Esophagus mucosa (tissue), 1 donor: ENCODE measurements at places on chromosomes 4 and X. TPM values are rescaled to one million over a fixed set of nuclear protein-coding genes. Genes with fewer than 3 reads are reported as not detected.

Gene CENPVL2
- total RNA-seq: not detected

DNA sequence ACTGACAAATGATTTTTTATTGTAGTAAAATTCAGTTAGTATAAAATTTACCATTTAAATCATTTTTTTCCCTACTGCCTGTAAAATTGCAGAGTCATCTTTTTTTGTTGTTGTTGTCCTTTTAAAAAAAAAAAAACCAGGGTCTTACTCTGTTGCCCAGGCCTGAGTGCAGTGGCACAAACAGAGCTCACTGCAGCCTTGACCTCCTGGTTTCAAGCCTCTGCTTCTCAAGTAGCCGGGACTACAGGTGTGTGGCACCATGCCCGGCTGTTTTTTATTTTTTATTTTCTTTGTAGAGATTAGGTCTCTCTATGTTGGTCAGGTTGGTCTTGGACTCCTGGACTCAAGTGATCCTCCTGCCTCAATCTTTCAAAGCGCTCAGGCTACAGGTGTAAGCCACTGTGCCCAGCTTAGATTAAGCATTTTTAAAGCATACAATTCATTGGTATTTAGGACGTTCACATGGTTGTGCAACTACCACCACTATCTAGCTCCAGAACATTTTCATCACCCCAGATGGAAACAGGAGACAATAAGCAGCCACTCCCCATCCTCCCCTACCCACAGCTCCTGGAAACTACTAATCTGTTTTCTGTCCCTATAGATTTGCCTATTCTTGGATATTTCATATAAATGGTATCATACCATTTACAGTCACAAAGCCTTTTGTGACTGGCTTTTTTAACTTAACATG, 59.7 kb upstream of the PGRMC2 start:
- no peak for ATAC-seq

- ATAC-seq: no peak
Measured at GRCh38 chr4:165177725-165178666, 29.4 kb upstream of the KLHL2 start.

DNA sequence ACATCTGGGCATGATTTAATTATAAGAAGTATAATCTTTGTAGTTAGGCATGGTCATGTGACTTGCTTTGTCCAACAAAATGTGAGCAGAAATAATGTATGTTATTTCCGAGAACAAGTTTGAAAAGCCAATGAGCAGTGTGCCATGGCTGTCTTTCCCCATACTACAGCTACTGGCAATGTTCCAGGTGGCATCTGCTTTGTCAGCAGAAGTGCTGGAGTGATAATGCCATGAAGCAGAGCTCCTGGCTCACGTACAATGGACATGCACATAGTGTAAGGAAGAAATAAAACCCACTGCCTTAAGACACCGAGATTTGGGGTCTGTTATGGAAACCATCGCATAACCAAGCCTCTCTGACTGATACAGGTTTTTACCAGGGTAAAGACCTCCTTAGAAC, 212.6 kb upstream of the RASGEF1B start:
- no peak for ATAC-seq

Gene BTC
- total RNA-seq: 1.4 TPM

DNA sequence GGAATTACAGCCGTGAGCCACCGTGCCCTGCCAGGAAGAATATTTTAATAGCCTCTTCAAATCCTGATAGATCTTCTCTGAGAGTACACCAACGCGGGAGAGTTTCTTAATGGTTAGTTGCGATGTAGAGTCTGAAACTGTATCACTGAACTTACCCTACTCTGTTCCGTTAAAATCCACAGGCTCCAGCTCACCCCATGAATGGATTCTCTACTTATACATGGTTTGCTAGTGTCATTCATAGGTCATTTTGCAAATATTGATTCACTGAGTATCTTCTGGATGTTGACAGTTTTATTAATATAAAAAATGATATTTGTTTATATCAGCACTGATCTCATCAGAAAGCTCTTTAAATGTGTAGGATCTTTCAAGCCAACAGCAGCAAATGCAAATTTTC, 99.9 kb downstream of the FAM193A start:
- no peak for ATAC-seq

GRCh38 chrX:77749695-77750094, 36.3 kb downstream of the ATRX start:
- ATAC-seq: no peak

GRCh38 chr4:98528882-98529281, 129.5 kb downstream of the TSPAN5 start:
- no peak for ATAC-seq

DNA sequence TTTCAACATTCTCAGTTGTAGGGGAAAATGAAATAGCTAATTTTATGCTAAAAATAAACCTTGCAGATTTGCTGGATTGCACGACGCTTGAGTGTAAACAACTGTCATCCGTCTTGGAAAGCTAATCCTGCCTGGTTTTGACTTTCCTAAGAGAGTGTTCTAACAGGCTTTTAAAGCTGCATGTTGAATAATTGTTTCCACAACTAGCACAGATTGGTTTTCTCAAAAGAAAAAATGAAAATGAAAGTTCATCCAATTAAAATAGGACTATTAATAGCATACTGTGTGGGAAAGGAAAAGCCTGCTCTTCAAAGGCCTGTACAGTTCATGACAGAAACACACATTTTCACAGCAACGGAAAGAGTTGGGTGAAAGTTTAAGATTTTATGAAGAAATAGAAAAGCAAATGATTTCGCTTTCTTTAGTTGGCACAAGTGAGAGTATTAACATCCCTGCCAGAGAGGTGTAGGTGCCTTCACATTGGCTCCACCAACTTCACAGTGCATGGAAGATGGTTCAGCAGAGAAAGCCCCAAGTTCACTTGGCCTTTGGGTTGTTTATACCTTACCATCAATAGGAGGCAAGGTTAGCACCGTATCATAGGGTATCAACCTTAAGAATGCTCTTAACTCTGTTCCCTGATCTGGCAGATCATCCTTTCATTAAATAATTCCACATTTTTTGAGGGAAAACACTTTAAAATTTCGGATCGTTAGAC, 140.0 kb upstream of the GUCY1A1 start:
- ATAC-seq: no peak

DNA sequence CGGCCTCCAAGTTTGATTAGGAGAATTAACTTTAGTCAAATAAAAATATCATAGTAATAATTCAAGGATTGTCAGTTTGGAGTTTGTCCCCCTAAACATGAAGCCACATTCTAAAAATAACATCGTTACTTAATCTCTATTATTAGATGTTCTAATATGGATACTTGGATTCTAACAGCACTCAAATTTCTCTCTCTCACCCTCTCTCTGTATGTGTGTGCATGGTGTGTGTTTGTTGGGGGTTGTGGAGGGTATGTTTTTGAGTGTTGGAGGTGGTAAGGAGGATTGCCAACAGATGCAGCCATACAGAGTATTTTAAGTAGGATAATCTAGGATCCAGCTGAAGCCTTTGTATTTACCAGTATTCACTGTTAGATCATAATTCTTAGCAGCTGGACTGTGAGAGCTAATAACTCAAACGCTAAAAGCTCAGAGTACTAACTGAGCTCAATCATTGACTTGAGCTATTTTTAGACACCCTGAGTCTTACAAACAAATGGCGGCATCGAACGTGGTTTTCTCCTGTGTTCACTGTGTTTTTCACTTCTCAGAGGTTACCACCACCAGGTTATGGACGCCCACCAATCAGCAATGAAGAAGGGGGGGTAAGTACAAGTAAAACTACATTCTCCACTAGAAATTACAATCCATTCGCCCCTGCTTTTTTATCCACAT, 8.8 kb downstream of the ENAM start:
- no peak for ATAC-seq

DNA sequence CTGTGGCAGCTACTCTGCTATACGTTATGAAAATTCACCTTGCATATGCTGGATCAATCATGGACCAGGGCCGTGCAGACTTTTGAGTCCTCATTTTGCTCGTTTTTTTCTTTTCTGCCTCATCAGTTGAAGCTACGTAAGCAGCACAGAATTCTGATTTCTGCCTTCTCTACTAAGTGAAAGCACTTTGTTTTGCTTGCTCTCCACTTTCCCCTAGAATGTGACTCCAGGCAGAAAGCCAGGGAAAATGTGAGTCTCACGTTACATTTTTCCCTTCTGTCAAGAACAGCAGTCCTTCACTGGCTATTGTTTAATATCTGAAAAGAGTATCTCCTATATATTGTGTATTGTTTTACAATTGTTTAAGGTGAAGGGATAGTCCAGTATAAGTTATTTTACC, 1840.1 kb downstream of the PCDH7 start:
- ATAC-seq: no peak

Gene NPY2R
- not detected for total RNA-seq

DNA sequence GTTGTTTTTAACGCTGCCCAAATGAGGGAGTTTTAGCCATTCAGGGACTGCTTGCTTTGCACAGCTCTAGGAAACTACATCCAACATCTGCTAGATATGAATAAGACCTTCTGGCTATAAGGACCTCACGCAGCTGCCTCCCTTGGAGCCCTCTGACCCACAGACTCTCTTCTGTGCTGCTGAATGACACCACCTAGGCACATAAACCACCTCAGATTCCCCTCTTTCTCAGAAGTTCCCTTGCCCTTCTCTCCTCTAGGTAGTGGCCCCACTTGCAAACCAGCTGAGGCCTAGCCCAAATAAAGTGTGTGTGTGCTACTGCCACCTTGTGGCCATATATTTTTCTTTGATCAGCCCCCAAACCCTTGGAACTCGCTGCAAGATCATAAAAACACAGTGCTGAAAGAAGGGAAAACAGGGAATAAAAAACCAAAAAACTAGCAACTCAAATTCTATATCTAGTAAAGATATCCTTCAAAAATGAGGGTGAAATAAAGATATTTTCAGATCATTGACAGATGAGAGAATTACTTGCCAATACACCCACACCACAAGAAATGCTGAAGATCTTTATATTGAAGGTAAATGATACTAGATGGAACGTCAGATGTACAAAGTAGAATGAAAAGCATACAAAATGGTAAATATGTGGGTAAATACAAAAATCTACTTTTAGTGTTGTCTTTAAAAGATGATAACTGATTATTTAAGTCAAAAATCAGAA, 265.9 kb downstream of the ADAMTS3 start:
- peak; percentile 43 for ATAC-seq

GRCh38 chr4:145545538-145546174, 64.0 kb downstream of the SMAD1 start:
- ATAC-seq: peak; percentile 97

Gene CTSO
- 2.4 TPM for total RNA-seq

- ATAC-seq: peak; percentile 36
Measured at GRCh38 chr4:48227662-48228061, 42.0 kb downstream of the TEC start.

Gene MAP3K15
- total RNA-seq: not detected

DNA sequence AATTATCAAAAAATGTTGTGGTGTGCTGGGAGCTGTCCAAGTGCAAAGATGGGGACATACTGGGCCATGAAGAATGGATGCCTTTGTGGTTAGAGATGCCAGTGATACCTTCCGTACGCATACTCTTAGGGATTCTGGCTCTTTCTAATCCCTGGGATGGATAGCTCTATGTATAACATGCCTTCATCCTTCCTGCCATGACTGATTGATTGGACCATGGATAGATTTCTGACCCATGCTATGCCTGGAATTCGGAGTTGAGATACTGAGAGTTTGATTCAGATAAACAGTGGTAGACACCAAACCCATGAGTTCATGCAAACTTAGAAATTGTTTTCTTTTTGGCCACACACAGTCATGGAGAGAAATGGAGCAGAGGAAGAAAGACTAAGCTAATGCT, 147.2 kb upstream of the WDFY3 start:
- ATAC-seq: no peak

DNA sequence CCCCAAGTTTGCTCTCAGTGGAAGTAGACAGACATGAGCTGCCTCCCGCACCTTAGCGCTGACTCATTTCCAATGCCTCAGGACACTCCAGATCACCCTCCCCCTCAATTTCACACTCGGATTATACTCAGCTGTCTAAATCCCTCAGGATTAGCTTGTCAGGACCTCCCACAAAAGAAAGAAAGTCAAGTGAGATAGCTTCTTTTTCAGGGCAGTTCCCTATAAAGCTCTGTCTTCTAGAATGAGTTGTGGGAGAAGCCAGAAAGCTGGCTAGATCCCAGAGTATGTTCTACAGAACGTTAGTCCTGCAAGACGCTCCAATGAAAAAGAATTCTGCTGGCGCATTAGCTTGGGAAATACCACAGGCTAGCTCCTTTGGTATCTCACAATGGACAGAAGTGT, 51.2 kb upstream of the MTNR1A start:
- ATAC-seq: peak; percentile 79

DNA sequence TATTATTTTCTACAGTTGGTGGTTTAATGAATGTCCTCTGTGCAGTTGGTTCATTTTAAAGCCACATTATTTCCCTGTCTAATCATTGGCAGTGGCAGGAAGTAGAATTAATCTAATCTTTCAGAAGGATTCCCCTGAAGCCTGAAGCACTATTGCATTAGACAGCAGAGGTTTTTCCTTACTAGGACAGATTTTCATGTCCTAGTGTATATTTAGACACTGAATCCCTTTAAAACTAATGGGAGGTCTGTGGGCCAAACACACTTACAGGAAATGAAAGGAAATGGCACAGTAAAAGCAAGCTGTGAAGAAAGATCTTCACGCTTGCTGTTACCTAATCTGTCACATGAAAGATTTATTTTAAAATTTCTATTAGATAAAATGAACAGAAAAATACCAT, 165.2 kb downstream of the SLC39A8 start:
- ATAC-seq: no peak

Gene PARM1
- total RNA-seq: 1.8 TPM

DNA sequence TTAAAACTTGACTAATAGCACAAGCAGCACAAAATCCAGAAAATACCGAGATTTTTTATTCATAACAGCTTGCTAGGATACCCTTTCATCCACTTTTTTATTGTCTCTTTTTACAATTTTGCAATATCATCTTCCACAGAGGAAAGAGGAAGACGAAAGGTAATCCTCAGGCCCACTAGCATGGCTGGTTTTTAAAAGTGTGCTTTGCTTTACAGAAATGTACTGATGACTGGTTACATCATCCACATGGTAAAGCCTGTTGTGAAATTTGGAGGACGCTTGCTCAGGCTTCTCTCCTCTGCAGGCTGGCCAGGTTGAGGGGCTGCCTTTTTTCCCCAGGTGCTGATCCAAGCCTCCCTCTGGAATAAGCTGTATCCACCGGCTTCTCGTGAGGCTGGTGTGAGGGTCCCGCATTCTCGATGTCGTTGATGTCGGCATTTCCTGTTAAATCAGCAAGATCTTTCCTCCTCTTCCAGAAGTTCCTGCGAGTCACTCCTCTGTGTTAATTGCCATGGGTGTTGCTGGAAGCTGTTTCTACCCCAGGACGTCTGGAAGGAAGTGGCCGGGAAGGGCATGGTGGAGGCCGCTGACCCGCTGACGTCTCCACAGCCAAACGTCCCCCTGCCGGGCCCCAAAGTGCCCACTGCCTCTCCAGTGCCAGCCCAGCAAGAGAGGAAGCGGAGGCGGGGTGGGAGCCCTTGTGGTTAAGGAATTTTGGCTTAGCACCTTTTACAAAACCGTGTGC, 5.8 kb upstream of the DGKQ start:
- peak; percentile 68 for ATAC-seq
